ENCODE measurements at places on chromosomes 7 and 10.

- DNase-seq = no peak
Measured at GRCh38 chr7:45088821-45089340, at the start of gene NACAD. TSS of gene NACAD (minus strand) at chr7:45088969. CDS start at chr7:45088894, 75 bp downstream.

- DNase-seq = no peak
Measured at GRCh38 chr10:43949351-43949750, 300.7 kb upstream of the ZNF32 start.

GRCh38 chr10:47332946-47333345, 10.7 kb downstream of the GDF2 start:
- no peak for DNase-seq

DNA sequence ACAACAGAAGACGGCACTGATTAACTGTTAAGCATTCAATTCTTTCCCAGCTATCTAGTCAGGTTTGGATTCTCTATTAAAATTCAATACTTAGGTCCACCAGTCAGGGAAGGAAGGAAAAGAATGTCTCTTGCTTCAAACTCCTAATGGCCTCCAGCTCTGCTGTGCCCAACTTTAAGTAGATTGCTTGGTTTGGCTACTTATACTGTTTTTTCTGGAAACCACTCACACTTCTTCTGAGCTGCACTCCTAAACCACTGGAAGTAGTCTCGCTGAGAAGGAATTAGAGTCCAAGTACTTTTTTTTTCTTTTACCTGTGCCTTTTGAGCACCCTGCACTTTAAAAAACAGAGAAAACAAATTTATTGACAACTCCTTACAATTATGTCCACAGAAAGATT, 26.7 kb upstream of the COL1A2 start:
- peak; percentile 16 for DNase-seq
